ENCODE measurements at places on chromosomes 1 and 21. TPM values are rescaled to one million over a fixed set of nuclear protein-coding genes. Genes with fewer than 3 reads are reported as not detected.

Gene ETNK2
- total RNA-seq: 13.0 TPM

Gene MAP10
- 0.64 TPM for total RNA-seq

Gene LDLRAP1
- total RNA-seq: 16.2 TPM

Gene GART
- 63.9 TPM for total RNA-seq

Gene PTPRF
- 99.8 TPM for total RNA-seq

Gene FHL3
- total RNA-seq: 18.1 TPM

Gene HFM1
- 0.25 TPM for total RNA-seq

Gene KRTAP11-1
- total RNA-seq: not detected

Gene LIN28A
- not detected for total RNA-seq

Gene TEX38
- total RNA-seq: not detected

Gene PRAMEF6
- not detected for total RNA-seq

Gene S100A7A
- not detected for total RNA-seq

Gene THEMIS2
- total RNA-seq: 29.9 TPM

Gene C8B
- total RNA-seq: not detected

Gene NES
- total RNA-seq: 55.1 TPM

Gene TATDN3
- 8.6 TPM for total RNA-seq
